Globus pallidus (tissue), 1 donor: ENCODE measurements at places on chromosomes 11 and 22.

- no peak for DNase-seq
These were observed 17.4 kb downstream of the RIBC2 start for GRCh38 chr22:45430871-45431270.

DNA sequence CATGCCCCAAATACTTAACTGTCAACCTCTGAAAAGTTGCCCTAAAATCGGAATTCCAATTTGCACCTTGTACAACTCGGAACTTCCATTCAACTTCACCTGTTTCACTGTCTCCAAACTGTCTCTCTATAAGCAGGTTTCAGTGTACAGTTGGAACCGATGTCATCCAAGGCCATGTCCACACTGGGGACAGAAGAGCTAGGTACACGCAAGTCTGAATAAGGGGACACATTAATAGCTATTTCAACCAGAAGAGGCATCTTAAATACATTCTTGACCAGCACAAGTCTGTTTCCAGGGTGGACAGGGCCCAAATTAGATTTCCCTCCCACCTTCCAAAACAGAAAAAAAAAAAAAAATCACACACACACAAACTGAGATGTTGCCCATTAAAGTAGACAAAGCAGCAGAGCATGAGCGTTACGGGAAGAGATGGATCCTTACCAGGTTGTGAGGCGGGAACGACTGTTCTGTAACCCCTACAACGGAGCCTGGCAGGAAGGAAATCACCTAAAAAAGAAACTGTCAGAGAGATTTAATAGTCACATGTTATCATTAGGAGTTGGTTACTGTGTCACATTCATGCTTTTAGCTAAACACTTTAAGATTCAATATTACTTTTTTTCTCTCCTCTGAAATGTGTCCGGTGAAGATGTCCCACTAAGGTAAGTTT is 1.7 kb downstream of the CREBZF start:
- no peak for DNase-seq

- DNase-seq: no peak
These were observed 47.8 kb downstream of the SWAP70 start for GRCh38 chr11:9711454-9712307.

GRCh38 chr11:80417681-80418080 is 976.9 kb upstream of the TENM4 start:
- DNase-seq: no peak

- no peak for DNase-seq
These were observed 59.1 kb downstream of the CSNK2A3 start for GRCh38 chr11:11293798-11294550.

DNA sequence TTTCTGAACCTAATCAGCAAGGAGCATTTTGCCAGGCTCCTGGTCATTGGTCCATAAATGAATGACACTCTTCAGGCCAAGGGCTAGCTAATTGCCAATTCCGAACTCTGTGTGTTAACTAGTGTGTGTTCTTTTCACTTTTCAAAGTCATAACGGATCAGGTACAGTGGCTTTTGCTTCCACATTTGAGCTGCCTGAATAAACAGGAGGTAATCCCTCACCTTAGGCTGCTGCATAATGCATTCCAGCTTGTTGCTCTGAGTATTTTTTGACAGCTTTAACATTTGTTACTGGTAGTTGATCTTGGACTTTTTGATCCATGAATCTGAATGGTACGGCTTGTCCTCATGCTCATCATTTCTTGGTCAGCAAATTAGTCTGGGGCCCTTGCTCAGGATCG is 485.1 kb downstream of the CNTN5 start:
- DNase-seq: no peak

DNA sequence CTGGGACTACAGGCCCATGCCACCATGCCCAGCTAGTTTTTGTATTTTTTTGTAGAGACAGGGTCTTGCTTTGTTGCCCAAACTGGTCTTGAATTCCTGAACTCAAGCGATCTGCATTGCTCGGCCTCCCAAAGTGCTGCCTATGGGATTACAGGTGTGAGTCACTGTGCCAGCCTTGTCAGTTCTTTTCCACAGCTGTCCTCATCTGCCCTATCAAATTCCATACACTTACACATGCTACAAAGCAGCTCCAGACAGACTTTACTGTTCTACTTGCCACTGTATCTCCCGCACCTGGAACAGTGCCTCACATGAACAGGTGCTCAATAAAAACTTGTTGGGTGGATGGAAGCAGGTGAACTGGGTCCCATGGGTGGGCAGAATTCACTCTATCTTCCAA is 8.2 kb downstream of the STX5 start:
- DNase-seq: no peak

DNA sequence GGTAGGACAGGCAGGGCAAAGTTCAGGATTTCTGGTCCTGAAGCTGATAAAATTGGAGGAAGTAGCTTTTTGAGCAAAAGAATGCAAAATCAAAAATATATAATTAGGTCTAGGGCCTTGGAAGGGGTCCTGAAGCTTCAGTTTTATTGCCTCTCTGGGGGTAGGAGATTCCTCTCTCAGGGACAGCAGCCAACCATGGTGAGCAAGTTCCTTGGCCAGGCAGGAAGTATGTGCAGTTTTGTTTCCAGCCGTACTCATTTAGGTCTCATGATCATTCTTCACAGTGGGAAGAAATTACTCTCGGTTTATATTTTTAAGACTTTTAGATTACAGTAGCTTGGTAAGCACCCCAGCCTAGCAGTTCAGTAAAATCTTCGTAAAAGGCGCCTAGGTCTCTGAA is 2.9 kb upstream of the RAB38 start:
- no peak for DNase-seq

GRCh38 chr11:120682866-120683265 is 171.3 kb downstream of the GRIK4 start:
- DNase-seq: no peak

GRCh38 chr11:70134490-70134889 is 56.4 kb downstream of the ANO1 start:
- DNase-seq: no peak

DNA sequence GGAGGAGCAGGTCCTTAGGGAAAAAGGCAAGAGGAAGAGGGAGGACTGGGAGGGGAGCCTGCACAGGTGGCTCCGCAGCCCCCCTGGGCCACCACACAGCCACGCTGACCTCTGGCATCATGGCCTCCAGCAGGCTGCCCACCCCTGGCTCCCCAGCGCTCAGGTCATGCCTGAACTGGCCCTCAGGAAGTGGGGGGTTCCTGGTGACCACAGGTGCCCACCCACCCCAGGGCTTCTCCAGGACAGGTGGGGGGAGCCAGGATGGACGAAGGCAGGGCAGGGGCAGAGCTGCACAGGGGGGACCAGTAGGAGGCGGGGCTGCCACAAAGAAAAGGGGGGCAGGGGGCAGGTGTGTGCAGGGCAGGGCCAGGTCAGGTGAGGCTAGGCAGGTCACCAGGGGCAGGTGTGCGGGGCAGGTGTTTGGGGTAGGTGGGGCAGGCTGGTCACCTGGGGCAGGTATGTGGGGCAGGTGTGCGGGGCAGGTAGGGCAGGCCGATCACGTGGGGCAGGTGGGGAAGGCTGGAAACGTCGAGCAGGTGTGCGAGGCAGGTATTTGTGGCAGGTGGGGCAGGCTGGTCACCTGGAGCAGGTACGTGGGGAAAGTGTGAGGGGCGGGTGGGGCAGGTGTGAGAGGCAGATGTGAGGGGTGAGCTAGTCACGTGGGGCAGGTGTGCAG is 997 bp downstream of the DEAF1 start:
- DNase-seq: no peak

GRCh38 chr11:120188371-120188770 is 22.5 kb upstream of the OAF start:
- no peak for DNase-seq

GRCh38 chr11:128867277-128867676 is at the start of gene KCNJ1:
Gene KCNJ1 (minus strand): TSS chr11:128867296. CDS start chr11:128840243, 27,053 bp downstream.
- DNase-seq: no peak
